ENCODE measurements at places on chromosomes 2 and 18.

GRCh38 chr2:40033781-40034180, 254.7 kb upstream of the THUMPD2 start:
- no peak for DNase-seq

DNA sequence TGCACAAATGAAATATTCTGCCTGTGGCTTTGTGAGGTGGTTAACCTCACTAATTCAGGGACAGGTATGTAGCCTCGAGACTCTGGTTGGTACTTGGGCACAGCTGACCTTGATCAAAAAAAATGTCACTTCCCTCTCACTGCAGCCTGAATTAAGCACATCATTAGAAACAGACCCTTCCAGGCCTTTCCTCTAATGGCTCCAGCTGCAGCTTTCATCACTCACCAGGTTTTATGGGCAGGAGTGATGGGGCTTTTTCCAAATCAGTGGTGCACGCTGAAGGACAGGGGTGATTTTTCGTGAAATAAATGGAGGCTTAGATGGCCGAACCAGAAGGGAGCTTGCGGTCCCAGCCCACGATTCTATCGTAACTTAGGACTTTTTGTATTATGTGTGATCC, 213.0 kb upstream of the RAB12 start:
- DNase-seq = no peak

GRCh38 chr2:212028798-212029394, 509.7 kb downstream of the ERBB4 start:
- DNase-seq = no peak

DNA sequence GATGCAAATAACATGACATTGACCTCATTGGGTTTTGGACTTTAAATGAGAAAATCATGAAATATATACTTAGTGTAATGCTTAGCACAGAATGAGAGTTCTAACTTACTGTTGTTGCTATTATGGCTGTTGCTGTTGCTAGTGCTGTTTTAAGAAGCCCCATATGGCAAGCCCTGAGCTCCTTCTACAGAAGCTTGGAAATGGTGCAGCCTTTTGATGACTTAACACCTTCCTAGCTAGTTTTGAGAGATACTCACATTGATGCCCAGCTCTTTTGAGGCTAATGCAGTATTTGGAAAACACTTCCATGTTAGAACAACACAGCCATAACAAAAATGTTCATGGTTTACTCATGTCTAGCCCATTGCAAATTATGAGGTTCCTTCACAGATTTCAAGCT, 30.9 kb downstream of the OSR1 start:
- DNase-seq = no peak

DNA sequence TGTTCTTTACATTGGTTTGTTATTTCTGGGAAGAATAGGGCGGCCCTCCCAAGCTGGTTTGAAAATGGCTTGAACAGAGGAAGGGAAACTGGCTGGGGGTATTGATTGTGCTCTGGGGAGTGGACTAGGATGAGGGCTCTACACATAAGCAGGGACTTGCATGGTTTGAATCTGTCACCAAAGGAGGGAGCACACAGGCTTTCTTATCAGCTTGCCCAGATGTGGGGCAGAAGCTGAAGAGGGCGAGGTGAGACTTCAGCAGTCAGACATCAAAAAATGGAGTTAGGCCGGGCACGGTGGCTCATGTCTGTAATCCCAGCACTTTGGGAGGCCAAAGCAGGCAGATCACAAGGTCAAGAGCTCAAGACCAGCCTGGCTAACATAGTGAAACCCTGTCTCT, 7.2 kb upstream of the RAB12 start:
- no peak for DNase-seq

DNA sequence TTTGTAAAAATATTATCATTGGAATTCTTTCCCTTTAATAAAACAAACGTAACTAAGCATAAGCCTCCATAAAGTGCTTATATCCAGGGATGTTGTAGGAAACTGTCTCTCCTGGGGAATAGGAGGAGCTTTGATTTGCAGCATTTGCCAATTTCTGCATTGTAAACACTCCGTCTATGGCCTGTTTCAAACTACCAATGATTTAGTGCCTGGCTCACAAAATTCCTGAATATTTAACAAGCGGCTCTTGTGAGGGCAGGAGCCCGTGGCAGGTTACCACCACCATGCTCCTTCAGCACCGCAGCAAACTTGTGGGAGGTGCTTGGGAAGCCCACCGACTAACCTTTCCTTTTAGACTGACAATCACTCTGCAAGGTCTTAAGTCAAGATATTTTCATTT, 520.3 kb downstream of the SOX11 start:
- no peak for DNase-seq

DNA sequence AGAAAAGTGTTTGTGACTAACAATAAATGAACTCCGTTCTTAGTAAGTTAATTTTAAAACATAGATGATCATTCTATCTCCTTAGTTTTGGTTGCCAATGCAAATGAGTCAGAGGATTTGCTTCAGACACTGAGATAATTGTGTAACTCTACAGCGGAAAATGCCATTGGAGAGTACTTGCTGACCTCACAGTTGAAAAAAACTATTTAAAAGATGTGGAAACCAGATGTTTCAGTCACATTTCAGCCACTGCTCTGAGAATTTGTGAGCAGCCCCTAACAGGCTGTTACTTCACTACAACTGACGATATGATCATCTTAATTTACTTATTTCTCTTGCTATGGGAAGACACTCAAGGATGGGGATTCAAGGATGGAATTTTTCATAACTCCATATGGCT, at the start of gene TNFAIP6:
TSS of gene TNFAIP6 (plus strand) at position 234 of the 400 bp plus-strand sequence. CDS start at position 309, 75 bp downstream.
- DNase-seq = no peak

DNA sequence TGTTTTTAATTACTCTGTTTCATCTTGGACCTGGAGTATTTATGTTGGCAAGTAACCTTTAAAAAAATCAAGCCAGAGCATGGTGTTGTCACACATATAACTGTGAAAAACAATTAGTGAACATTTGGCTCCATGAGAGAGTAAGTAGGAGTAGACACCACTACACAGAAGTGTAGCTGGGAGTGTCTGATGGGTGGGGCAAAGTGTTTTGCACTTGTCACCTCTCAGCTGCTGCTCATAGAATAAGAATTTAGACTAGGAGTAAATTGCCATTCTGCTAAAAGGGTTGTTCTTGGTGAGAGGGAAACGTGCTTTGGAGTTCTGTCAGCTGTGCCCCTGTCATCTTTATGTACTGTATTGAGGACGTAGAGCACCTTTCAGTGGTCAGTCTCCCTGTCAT, 114.5 kb downstream of the TTC27 start:
- no peak for DNase-seq

DNA sequence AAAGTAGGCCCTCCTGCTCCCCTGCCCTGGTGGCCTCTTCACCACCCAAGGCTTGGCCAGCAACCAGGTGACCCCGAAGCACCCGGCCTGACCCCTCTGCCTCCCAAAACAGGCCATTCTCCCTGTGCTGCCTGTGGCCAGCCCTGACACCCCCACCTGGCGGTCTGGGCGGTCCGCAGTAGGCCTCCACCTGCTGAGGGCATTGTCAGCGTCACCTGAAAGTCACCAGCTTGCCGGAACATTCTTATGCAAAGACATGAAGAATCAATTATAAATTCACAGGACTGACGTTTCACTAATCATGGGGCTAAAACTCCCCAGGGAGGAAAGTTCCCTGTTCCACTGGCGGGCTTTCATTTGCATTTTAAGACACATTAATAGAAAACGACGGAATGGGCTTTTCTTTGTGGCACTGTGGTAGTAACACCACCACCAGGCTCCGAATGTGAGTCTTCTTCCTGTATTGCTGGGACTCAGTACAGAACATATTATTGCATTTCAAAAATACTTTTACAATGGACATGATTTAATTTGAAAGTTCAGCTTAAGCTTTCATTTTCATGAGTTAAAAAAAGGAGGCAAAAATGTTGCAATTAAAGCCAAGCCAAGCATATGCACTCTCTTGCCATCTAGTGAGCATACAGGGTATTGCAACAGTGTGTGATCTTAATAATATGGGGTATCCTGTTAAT, 57.4 kb downstream of the ADI1 start:
- DNase-seq = peak; percentile 57

GRCh38 chr2:39549718-39550464, 112.8 kb upstream of the MAP4K3 start:
- no peak for DNase-seq

- DNase-seq = no peak
Measured at GRCh38 chr2:208253600-208254117, 1.2 kb downstream of the IDH1 start.

GRCh38 chr2:103396152-103396551, 634.3 kb downstream of the TMEM182 start:
- no peak for DNase-seq

DNA sequence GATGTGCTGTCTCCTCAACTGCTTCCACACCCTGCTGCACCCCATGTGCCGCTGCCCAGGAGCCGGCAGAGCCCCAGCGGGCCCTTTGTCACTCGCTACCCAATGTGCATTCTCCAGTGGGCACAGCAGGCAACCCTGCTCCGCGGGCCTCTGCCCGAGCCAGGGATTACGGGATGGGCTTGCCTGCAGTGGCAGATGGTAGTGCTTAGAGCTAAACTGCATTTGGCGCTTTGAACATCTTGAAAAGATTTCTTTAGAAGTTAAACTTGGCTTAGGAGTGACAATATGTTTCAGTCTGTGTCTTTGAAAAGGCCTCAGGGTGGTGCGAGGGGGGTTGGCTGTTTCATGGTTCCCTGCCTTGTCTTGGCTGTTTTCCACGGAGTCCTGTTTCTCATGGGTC, 84.0 kb upstream of the BOD1L2 start:
- DNase-seq = no peak

DNA sequence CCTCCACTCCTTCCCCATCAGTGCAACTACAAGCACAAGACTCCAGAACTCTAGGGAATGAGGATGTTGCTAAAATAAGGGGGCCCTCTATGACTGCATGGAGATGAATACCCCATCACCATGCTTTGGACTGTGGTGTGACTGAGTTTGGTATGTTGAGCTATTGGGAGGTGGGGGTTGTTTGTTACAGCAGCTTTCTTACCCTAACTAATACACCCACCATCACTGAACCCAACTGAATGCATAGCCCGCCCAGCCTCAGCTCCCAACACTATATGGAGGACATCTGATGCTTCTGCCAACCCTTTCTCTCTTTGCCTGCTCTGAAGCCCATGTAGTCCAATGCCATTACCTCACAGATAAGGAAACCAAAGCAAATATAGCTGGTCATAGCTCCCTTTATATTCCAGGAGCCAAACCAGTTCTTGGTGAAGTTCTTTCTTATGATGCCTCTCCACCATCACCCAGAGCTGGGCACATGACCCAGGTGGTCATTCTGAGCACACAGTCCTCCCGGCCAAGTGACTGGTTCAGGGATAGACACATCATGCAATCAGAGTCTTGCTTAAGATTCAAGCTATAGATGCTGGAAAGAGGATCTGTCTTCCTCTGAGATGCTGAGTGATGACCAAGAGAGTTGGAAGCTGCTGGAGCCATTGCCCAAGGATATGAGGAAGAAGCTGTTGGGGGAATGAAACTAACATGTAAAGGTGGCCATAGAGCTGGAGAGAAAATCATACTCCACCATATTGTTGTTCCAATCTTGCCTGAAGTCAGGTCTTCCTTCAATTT, 155.6 kb upstream of the HAAO start:
- no peak for DNase-seq
